ENCODE measurements at places on chromosomes 7 and 10.

- DNase-seq, result no peak
These were observed 355.1 kb upstream of the MKI67 start for GRCh38 chr10:128481152-128481840.

- DNase-seq, result no peak
These were observed 17.8 kb upstream of the CPXM2 start for GRCh38 chr10:123909426-123909825.

- DNase-seq, result no peak
These were observed 58.4 kb downstream of the MYPN start for GRCh38 chr10:68167586-68168189.

DNA sequence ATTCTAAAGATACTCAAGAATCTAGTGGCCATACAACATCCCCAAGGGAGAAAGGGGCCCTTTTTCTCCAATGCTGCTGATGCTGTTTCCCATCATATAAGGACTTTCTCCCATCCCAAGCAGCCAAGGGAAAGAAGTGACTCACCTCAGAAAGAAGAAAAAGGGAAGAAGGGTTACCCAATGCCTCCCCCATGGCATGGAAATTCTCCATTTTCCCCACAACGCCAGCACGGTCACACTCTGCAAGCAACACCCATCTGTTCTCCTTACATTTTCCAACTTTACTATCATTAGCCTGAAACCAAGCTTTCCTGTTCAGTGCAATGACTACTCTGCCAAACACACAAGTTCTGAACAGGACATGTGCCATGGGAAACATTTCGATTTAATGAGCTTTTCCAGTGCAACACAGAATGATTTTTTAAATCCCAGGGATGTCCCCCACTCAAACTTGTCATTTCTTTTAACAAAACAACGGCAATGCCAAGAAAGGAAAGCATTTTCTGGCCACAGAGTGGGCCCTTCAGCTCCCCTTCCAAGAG is 67.9 kb downstream of the PTPRN2 start:
- no peak for DNase-seq

- DNase-seq, result no peak
These were observed 279.2 kb downstream of the CACNA2D1 start for GRCh38 chr7:82164410-82164809.

- DNase-seq, result no peak
These were observed 92.5 kb upstream of the IKZF1 start for GRCh38 chr7:50212016-50212325.

GRCh38 chr7:112204499-112205342 is 1.5 kb downstream of the DOCK4 start:
- no peak for DNase-seq

DNA sequence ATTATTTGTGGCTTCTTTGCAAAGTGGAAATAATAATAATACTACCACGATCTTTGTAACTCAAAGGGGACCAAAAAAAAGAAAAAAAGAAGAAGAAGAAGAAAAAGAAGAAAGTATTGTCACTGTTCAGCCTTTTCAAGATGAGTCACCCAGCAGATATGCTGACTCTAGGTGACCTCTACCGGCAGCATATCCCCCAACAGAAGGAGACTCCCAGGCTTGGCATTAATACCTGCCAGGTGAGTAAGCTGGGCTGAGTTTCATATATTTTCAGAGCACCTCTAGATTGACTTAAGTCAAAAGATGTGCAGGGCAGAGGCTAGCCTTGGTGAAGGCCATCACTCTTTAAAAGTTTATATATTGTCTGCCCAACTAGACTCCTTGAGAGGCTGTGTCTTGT is 30.4 kb upstream of the GPR26 start:
- no peak for DNase-seq

DNA sequence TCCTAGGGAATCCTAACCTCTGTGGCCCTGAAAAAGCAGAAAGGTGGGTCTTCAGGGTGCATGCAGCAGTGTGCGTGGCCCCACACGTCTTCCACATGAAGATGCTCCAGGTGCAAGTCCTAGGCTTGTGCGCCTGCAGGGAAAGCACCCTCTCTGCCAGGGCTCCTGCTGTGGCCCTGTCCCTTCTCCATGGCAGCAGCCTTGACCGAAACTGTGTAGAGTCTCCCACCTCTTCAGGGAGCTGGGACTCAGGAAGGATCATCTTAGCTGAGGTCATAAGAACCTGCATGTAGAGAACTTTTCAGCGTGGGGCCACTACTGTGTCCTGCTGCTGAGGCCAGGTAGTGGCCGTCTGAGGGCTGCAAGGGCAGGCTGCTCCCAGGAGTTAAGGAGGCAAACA is 6.3 kb upstream of the CSGALNACT2 start:
- DNase-seq, result no peak

DNA sequence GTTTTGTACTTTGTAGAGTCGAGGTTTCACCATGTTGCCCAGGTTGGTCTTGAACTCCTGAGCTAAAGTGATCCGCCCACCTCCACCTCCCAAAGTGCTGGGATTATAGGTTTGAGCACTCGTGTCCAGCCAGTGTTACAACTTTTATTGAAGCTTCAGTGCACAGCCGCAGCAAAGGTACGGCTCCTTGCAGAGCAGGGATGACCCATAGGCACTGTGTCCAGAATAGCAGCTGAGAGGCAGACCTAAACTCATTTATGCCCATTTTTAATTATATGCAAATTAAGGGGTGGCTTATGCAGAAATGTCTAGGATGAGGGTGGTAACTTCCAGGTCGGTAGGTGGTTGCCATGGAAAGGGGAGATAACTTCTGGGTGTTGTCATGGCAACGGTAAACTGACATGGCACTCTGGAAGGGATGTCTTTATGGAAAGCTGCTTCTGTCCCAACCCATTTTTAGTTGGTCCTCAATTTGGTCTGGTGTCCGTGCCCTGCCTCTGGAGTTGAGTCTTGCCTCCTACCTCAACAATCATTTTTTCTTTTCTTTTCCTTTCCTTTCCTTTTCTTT is 22.7 kb downstream of the NYAP1 start:
- no peak for DNase-seq

DNA sequence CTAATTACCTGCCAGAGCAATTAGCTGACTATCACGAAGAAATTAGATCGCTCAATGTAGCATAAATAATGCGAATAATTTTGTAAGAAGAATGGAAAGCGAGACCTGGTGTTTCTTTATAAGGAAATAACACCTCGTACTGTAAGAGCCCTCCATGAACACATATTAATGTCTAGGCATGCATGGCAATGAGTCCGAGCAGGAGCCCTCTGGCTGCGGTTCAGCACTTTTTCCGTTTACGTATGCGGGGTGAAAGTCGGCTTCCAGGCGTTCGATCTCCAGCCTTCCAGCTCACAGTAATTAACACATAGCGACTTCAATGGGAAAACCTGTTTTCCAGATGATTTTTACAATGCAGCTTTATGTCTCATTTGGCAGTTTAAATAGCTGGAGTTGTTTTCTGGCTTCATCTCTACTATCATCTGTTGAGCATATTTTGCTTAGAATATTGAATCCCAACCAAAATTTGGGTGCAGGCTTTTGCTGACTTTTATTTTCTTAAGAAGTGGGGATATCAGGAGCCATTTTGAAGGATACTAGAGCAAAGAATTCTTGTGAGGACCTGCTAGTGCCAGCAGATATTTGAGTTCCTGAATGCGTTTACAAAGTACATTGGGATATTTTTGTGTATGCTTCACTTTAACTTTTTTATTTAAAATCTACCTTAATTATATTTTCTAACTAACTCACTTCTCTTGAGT is 7.2 kb upstream of the SP8 start:
- no peak for DNase-seq

- DNase-seq, result no peak
These were observed 436.1 kb downstream of the TYW1 start for GRCh38 chr7:67432536-67433234.

Data from GF-D8 (cell line).